Muscle of back (tissue), 13 donors: ENCODE measurements at places on chromosomes 12 and 14.

DNA sequence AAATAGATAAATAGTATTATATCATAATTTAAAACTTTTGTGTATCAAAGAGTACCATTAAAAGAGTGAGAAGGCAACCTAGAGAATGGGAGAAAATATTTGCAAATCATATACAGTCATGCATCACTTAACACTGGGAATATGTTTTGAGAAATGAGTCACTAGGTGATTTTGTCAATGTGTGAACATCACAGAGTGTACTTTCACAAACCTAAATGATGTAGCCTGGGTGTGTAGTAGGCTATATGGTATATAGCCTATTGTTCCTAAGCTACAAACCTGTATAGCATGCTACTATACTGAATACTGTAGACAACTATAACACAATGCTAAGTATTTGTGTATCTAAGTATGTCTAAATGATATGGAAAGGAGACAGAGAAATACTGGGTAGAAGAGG, 48.0 kb upstream of the ARID2 start:
- DNase-seq, result no peak

DNA sequence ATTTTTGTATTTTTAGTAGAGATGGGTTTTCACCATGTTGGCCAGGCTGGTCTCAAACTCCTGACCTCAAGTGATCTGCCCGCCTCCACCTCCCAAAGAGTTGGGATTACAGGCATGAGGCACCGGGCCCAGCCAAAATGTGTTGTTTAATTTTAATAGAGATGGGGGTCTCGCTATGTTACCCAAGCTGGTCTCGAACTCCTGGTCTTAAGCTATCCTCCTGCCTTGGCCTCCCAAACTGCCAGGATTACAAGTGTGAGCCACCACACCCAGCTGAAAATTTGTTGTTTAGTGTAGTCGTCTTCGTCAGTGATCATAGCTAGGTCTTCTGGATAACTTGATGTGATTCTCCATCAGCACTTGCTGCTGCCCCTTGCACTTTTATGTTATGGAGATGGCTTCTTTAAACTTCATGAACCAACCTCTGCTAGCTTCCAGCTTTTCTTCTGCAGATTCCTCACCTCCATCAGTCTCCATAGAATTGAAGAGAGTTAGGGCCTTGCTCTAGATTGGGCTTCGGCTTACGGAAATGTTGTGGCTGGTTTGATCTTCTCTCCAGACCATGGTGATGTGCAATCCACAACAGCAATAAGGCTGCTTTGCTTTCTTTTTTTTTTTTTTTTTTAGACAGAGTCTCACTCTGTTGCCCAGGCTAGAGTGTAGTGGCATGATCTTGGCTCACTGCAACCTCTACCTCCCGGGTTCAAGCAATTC, 13.0 kb downstream of the ISCU start:
- DNase-seq, result no peak

DNA sequence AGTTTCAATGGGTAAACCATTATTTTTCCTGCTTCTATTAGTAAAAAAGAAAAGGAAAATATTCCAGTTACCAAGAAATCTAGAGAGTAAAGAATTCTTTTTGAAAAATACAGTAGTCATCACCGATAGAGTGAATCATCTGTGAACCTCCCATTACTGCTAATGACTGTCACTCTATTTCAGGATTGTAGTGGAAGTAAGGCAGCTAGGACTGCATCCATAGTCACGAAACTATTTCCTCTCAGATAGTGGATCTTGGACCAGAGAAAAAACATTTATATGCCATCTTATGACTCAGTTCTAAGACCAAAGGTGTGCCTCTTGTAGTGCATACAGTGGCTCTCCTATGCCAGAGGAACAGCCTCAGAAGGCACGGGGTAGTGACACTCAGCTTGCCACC, 173.9 kb upstream of the PLEKHA5 start:
- no peak for DNase-seq

DNA sequence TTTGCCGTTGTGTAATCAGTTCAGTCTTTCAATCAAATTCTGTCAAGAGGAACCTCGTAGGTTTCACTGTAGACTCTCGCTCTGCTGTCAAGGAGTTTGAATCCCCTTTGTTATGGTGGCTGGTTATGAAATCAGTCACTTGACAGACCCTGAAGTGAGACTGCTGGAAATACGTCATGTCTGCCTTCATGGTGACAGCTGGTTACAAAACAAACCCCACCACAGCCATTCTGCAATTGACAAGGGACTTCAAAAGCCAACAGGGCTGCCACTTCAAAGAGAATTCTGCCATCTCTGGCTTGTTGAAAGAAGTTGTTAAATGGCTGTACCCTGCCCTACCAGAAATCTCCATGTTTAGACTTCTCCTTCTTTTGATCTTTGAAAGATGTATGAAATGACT, 286.9 kb downstream of the ERC1 start:
- no peak for DNase-seq

DNA sequence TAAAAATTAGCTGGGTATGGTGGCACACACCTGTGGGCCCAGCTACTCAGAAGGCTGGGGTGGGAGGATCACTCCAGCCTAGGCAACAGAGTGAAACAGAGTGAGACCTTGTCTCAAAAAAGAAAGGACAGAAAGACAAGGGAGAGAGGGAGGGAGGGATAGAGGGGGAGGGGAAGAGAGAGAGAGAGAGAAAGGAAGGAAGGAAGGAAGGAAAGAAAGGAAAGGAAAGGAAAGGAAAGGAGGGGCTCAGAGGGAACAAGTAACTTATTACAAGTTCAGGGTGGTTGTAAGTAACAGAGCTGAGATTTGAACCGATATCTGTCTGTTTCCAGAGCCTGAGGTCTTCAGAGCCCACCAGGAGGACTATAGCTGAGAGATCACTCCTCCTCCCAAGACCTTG, 8.3 kb downstream of the IFFO1 start:
- DNase-seq, result no peak

GRCh38 chr12:74689071-74689655, 151.5 kb downstream of the ATXN7L3B start:
- peak; percentile 38 for DNase-seq

DNA sequence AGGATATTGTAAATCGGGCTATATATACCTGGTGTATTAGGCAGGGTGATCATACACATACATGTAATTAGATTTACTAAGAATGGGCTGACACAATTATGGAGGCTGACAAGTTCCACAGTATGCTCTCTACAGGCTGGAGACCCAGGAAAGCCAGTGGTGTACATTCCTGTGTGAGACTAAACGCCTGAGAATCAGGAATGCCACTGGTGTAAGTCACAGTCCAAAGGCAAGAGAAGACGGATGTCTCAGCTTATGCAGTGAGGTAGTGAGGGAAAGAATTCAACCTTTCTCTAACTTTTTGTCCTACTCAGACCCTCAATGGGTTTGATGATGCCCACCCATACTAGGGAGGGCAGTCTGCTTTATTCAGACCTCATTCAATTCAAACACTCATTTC, 57.1 kb downstream of the METTL25 start:
- DNase-seq, result no peak

DNA sequence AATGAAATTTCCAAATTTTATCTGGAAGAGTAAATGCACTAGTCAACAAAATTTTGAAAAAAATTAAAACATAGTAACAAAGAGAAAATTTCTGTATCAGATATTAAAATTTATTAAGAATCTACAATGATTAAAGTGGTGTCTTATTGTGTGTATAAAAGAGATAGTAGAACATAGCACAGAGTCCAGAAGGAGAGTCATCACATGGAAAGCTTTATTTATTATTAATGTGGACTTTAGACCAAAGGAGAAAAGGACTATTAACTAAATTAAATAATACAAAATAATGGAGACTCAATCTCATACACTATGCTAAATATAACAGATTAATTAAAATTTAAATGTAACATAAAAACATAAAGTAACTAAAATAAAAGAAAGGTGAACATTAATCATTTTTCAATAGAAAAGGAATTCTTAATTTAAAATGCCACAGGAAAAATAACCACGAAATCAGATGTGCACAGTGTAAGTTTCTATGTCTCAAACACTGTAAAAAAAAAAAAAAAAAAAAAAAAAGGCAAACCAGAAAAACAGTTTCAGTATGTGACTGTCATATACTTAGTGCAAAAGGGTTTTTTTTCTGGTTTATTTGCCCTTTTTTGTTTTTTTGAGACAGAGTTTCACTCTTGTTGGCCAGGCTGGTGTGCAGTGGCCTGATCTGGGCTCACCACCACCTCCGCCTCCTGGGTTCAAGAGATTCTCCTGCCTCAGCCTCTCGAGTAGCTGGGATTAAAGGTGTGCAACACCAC, 95.4 kb downstream of the MYF5 start:
- no peak for DNase-seq

GRCh38 chr12:70221626-70222025, 21.6 kb upstream of the CNOT2 start:
- no peak for DNase-seq

- no peak for DNase-seq
These were observed at the start of gene GZMB for GRCh38 chr14:24634158-24634557. Gene GZMB (minus strand): TSS chr14:24634190. CDS start chr14:24634160, 30 bp downstream.

DNA sequence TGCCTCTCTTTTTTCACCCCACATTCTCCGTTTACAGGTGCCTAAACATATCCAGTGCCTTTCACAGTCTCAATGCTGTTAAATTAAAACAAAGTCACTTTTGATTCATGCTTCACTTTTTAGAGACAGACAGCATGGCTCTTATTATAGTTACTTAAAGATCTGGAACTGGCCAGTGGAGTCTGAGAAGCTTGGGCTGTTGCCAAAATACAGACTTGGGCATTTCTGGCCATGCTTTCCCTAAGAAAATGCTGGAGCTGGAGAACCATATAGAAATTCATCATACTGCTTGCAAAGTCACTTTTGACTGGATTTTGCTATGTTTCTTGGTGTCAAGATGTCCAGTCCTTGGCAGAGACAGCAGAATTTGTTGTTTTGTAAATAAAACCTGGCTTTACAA, 12.2 kb upstream of the GPR68 start:
- DNase-seq, result no peak

GRCh38 chr14:85280074-85280473, 249.9 kb upstream of the FLRT2 start:
- DNase-seq, result no peak

DNA sequence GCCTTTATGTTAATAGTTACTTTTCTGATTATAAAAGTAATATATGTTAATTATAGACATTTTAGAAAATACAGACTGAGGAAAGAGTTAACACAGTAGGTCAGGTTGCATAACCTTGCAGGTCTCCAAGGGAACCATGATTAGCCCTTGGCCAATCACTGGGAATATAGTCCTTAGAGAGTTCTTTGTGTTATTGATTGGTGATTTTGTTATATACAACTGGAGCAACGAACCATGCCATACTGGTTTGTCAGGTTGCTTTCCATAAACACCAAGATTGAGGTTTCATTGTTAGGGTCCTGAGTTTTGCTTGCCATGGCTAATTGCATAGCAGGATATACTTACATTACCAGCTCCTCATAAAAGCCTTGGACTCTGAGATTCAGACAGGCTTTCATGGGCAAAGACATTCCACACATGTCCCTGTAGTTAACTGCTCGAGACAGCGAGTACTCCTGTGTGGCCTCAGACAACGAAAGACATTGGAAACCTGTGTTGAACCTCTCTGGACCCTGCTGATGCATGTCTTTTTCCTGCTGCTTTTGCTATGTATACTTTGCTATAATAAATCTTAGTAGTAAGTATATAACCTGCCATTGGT, 33.7 kb downstream of the MAPK1IP1L start:
- DNase-seq, result no peak

DNA sequence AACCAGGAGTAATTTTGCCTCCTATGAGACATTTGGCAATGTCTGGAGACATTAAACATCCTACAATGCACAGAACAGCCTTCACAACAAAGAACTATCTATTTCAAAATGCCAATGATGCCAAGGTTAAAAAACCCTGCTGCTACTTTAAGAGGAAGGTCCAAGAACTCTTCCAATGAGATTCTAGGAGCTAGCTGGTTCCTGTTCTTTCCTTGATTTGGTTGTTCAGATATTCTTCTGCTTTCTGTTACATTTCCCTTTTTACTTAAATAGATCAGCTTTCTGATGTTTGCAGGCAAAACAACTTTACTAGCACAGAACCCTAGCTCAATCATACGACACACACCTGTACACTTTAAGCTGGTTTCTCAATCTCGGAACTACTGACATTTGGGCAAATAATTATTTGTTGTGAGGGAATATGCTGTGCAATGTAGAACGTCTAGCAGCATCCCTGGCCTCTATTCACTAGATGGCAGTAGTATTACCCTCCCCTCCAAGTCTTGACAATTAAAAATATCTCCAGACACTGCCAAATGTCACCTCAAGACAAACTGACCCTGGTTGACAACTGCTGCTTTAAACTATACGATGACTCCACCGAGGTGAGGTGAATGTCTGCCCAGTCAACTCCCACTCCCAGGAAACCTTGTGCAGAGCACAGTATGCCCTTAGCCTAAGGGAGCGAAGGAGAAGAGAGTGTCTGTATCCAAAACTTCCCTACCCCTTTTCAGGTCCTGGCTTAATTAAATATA, 4.4 kb downstream of the BLTP3B start:
- no peak for DNase-seq

DNA sequence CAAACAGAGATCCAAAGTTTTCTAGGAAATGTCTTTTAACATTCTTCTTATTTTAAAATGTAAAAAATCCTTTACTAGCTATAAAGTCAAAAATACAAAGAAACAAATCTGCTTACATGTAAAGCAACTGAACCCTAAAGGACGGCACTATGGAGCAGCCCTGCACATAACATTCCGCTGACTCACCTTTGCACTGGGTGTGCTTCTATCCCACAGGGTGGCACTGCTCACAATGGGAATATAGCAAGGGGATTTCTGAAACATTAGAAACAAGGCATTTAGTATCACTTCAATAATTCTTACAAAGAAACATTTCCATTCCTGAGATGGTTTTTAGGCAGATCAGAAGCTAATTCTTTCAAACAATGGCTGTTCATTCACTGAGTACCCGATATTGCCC, 94.3 kb downstream of the C12orf42 start:
- DNase-seq, result no peak

DNA sequence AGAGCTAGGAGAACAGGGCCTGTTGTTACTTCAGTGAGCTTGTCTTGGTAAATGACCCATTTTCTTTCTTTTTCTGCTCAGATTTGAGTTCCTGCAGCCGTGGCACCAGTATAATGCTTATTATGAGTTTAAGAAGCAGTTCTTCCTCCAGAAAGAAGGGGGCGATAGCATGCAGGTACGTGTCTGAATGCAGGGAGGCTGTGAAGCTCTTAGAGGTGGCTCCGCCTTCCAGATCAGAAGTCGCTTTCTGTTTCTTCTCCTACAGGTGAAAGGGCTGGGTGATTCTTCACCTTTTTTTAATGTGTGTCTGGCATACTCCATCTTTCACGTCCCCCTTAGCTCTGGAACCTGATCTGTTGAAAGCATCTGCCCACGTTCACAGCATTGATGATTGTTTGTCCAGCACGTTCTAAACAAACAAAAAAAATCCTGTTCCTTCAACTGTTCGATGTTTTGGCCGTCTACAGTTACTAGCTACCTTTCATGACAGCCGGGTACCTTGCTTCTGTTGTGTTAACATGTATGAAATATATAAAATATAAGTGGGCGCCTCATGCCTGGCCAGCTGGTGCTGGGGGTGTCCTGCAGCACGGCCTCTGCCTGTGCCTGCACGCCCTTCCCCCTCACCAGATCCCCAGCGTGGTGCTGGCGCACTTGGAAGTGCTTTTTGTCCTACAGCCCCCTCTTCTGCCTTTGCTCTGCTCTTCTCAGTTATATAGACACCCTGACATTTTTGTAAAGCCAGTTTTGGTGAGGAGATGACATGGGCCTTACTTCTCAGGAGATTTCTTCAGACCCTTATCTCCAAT, 44.6 kb downstream of the SFSWAP start:
- no peak for DNase-seq

- DNase-seq, result no peak
These were observed 65.0 kb upstream of the FGD4 start for GRCh38 chr12:32334371-32334777.

- DNase-seq, result no peak
These were observed at the start of gene NCOR2 for GRCh38 chr12:124566997-124567672. Gene NCOR2 (minus strand): TSS chr12:124567612. CDS start chr12:124495251, 72,361 bp downstream.

- DNase-seq, result no peak
These were observed 21.8 kb downstream of the ENTPD5 start for GRCh38 chr14:73997108-73997943.
